ENCODE measurements at places on chromosomes 4 and X.
A peak's percentile ranks its signal among the peaks of the same experiment; 100 is the strongest.

- DNase-seq, result no peak
Observed at GRCh38 chr4:174349156-174349555, 65.4 kb downstream of the CEP44 start.

GRCh38 chr4:64903986-64904385, 494.7 kb upstream of the TECRL start:
- DNase-seq, result no peak

DNA sequence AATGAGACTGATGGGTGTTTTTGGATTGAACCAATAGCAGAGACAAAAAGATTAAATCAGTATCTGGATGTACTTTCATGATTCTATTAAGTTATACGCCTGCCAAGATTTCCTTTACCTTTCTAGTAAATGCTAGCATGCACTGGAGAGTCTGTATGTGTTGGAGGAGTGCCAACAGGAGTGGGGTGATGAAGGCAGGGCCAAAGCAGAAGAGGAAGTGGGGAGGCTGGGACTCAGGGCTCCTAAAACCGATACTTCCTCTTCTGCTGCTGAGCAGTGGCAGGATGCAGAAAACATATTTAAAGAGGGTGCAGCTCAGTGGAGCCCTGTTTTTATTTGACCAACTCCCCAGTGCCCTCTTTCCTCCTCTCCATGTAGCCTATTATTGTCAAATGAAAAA, 5.6 kb downstream of the CYSLTR1 start:
- DNase-seq, result no peak

DNA sequence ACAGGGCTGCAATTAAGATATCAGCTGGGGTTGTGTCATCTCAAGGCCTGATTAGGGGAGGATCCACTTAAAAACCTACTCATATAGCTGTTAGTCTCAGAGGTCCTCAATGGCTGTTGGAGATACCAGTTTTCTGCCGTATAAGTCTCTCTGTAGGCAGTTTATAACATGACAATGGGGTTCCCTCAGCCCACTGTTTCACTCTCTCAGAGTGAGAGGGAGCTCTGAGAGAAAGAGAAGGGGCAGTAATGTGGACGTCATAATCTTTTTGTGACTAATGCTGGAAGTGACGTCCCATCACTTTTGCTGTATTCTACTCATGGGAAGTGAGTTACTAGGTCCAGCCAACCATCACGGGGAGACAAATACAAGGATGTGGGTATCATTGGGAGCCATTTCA, 70.3 kb downstream of the STIM2 start:
- DNase-seq, result no peak

DNA sequence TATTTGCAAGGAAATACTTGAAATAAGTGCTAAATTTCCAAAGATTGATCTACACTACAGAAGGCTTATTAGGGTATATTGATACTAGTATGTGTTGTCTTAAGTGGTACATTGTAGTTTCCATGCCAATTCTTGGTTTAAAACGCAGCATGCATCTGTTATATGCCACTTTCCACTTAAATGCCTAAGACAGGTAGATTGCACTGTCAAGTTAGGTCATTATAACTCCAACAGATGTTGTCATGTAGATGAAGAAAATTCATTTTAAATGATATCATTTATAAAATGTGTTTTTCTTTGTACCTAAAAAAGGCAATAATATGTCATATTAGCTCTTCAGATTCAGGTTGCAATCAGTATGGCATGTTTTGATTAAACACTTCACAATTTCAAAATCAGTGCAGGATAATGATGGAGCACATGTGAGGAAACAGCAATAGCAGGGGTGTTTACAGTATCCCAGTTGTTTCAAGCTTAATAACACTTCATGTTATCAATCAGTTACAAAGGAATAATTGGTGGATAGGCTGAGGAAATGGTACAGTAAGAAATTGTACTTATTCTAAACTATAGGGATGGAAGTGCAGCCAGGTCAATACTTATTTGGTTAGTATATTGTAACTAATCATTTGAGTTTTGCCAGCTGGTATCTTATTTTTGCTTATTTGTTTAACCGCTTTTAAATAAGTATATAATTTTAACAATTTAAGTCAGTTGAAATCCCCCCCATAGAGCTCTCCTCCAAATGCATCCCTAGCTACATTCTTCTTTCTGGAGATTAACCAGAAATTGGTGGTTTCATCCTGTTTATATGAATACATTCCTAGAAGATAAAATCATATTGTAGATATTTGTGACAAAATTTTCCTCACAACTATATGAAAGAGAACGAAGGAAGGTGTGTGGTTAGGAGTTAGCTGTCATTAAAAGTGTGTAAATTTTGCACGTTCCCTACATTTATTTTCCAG, 454.4 kb upstream of the ATOH1 start:
- DNase-seq, result no peak

- no peak for DNase-seq
Observed at GRCh38 chr4:41098093-41099048, 116.0 kb downstream of the APBB2 start.

DNA sequence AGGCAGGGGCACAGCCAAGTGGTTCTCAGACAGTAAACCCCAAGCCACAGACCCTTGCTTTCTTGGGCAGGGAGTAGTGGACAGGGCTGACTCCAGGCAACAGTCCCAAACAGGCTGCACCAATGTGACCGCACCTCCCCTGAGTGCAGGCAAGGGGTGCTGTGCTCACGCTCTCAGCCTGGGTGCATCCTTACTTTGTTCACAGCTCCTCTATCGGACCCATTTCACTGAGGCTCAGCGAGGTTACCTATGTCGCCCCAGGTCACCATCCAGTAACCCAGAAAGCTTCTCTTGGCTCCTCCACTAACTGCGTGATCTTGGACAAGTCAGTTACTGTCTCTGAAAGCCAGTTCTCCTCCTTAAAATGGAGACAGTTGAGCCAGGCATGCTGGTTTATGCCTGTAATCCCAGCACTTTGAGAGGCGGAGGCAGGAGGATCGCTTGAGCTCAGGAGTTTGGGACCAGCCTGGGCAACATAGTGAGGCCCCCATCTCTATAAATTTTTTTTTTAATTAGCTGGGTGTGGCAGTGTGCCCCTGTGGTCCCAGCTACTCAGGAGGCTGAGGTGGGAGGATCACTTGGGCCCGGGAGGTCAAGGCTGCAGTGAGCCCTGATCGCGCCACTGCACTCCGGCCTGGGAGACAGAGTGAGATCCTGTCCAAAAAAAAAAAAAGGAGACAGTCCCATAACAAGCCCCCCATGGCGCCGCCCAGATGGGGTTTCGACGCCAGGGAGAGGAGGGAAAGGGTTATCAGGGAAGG, 823 bp upstream of the MAN2B2 start:
- no peak for DNase-seq

- no peak for DNase-seq
Observed at GRCh38 chr4:110132816-110133719, 65.3 kb downstream of the ELOVL6 start.

DNA sequence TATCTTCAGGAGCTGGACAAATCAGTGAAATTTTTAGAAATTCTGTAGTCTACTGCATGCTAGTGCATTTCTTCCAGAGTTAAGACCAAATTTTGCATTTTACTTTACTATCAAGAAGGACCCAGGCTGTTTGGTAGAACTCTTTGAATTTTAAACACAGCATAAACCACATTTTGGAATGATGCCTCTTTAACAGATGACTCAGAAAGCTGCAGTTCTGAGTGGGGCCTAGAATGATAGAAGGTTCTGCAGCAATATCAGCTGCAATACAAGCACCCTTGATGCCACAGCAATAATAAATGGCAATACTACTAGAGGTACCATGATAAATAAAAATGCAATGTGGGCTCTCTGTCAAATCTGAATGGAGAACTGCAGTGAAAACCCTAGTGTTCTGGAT, 198.7 kb downstream of the TMA16 start:
- DNase-seq, result no peak

GRCh38 chr4:189204616-189205015, 736.1 kb upstream of the FRG1 start:
- DNase-seq, result no peak

DNA sequence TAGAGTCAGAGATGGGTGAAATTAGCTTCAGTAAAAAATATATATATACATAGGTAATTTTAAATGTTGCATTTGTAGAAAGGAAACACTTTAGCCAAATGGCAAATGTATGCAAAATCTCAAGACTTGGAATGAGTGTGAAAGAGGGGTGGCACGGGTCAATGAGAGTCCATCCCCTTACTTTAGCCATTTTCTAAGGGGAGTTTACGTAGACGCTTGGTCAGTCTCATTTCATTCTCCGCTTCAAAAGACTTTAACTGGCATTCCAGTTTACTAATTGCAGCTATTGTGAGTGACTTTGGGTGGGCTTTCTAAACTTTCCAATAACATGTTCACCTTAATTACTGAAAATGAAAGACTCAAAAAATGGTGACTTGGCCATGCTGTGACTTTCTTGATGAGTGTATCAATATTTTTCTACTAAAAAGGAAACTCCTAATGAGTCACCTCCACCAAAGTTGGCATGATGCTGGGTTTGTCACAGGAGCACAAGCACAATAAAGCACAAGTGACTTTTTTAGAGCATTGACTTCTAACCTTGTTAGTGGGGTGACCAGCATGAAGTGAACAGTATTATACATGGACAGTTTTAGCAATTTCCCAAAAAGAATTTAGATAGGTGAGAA, 356.0 kb upstream of the RASGEF1B start:
- no peak for DNase-seq

DNA sequence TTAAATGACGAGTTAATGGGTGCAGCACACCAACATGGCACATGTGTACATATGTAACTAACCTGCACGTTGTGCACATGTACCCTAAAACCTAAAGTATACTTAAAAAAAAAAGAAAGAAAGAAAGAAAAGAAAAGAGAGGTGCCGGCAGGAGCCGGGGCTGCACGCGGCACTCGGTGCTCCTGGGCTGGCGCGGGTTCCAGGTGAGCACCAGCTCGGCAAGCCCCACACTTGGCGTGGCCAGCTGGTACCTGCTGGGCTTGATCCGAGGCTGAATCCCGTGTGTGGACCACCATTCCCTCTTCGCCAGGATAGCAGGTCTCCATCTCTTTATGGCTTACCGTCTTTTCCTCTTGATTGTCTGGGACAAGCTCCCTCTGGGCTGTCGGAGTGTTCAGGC, 17.9 kb upstream of the HERC6 start:
- no peak for DNase-seq

GRCh38 chr4:182250446-182250845, 7.2 kb downstream of the TENM3 start:
- no peak for DNase-seq

- no peak for DNase-seq
Observed at GRCh38 chr4:3386526-3386925, 55.2 kb upstream of the HGFAC start.

GRCh38 chr4:148068065-148068911, 336.4 kb downstream of the ARHGAP10 start:
- no peak for DNase-seq

DNA sequence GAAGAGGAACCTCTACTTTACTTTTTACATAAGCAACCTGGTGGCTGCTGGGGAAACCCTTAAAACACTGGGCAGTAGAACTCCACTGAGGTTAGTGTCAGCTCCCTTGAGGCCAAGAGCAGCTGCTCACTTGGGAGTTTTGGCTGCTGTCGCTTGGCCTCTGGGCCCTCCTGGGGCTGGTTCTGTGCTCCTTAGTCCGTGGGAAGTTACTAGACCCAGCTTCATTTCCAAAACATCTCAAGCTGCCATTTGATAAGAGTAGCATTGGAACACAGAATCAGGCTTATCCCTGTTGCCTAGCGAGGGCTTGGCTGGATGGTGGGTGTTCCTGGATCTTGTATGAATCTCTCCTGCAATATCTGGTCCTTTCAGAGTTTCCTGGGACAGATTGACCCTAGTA, 26.1 kb downstream of the RNF4 start:
- no peak for DNase-seq

GRCh38 chrX:107713543-107714205, 61.9 kb downstream of the TSC22D3 start:
- DNase-seq, result no peak

DNA sequence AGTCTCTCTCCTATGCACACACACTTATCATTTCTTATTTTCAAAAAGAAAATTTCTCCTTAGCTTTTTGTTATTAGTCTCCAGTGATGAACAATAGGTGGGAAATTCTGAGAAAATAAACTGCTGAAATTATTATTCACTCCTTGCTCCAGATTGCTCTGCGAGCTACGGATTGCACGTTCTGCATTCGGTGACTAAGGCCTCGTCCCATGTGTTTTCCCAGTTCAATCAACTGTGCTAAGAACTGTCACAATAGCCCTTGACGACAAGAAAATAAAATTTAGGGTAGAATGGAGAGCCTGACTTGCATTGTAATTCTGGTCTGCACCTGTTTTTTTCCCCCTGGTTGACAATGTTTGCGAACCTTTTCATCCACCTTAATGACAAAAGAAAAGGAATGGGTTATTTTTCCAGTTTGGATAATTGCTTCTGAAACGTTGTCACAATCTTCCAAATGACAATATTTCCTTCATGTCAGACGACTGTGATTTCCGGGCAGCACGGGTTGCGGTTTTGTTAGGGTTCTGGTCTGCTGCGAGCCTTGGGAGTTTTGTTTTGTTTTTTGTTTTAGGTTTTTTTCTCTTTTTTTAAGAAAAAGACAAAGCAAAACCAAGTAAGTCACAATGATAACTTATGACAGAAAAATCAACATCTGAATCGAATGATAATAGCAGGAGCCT, 124.5 kb upstream of the NOCT start:
- no peak for DNase-seq

- peak; percentile 53 for DNase-seq
Observed at GRCh38 chr4:142405021-142405694, 440.9 kb downstream of the INPP4B start.

- no peak for DNase-seq
Observed at GRCh38 chrX:135629342-135629741, 84.1 kb upstream of the CT45A1 start.

GRCh38 chrX:120736989-120737388, 107.1 kb upstream of the C1GALT1C1 start:
- no peak for DNase-seq

DNA sequence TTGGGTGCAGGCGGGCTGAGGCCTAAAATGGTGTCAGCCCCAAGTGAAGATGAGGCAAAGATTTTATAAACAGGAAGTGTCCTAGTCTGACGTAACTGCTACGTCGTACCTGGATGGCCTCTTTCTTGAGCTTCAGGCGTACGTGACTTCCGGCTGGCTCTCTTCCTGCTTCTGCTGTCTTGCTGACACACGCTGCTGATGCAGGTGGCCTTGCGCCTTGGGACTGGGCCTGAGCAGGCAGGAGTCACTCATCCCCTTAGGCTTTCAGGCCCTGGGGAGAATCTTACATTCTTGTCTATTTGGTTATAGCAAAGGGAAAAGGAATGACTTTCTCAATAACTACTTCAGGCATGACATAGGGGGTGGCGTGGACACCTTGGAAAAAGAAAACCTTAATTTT, 20.1 kb upstream of the ABRAXAS1 start:
- no peak for DNase-seq
